Activated CD4-positive, alpha-beta T cell treated with anti-CD3 and anti-CD28 coated beads, Interleukin-2, amount 10 ng/mL, durations not matched to agents 7 days and 5 days (primary cell): ENCODE measurements at places on chromosomes 13 and 19.

DNA sequence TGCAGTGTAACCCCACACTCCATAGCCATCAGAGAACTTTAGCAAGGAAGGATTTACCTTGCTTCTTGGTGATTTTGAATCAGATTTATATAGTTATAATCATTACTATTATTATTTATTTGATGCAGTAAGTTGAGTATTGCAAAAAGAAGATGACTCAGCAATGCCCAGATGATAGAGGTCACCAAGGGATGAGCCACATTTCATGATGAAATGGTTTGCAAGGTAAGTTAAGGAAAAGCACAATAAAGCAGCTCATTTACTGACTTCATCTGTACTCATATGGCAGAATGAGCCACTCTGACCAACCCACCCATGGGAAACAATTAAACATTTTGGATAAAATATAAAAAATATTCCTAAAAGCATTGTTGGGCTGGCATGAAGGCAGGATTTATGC, 59.1 kb downstream of the AKAP11 start:
- no peak for DNase-seq

DNA sequence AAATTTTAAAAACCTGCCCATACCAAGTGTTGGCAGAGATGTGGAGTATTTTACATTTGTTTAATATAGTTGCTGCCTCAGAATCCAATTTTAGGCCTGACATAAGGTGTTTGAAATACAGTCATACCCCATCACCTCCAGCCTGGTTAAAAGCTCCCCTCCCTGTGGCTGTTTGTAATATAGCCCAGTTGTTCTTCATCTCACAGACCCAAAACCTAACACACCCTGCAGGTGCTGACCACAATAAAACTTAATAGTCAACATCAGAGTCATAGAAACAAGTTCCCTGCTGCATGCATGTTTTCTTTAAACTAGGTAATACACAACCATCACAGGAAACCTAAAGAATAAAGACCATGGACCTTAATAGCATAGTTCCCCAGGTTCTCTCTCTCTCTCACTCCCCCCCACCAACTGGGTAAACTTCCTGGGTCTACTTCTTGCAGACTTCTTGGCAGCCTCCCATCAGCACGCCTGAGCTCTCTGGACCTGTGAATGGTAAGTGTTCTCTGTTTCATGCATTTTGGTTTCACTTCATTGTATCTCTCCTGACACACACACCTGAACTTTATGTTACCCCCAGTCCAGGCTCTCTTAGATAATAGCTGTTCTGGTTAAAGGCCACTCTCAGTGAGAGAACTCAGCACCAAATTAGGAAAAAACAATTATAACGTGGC, 1369.9 kb downstream of the EFNB2 start:
- no peak for DNase-seq

GRCh38 chr19:43439032-43439708, 24.5 kb downstream of the TEX101 start:
- DNase-seq = peak; percentile 73

- peak; percentile 84 for DNase-seq
Measured at GRCh38 chr19:37691881-37692504, 27.6 kb downstream of the ZNF607 start.

DNA sequence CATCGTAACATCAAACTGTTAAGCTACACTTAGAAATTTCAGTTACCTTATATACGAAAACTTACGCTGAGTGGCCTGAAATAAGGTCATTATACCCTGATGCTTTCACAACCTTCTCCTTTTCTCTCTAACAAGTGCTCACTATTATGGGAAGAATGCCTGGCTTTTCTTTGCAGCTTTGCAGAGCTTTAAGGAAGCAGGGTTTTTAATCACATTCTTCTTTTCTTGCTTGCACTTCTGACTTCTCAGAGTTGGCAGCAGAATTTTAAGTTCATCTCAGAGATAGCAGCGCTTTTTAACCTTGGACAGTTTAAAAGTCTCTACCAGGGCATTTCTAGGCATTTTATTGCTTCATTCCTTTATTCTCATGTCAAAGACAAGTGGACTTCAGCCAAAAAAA, 285.1 kb downstream of the SPRY2 start:
- DNase-seq = no peak

GRCh38 chr19:34430738-34431625, 2.8 kb downstream of the UBA2 start:
- DNase-seq = peak; percentile 69

- DNase-seq = no peak
Measured at GRCh38 chr13:27905650-27906049, 14.2 kb upstream of the PDX1 start.

DNA sequence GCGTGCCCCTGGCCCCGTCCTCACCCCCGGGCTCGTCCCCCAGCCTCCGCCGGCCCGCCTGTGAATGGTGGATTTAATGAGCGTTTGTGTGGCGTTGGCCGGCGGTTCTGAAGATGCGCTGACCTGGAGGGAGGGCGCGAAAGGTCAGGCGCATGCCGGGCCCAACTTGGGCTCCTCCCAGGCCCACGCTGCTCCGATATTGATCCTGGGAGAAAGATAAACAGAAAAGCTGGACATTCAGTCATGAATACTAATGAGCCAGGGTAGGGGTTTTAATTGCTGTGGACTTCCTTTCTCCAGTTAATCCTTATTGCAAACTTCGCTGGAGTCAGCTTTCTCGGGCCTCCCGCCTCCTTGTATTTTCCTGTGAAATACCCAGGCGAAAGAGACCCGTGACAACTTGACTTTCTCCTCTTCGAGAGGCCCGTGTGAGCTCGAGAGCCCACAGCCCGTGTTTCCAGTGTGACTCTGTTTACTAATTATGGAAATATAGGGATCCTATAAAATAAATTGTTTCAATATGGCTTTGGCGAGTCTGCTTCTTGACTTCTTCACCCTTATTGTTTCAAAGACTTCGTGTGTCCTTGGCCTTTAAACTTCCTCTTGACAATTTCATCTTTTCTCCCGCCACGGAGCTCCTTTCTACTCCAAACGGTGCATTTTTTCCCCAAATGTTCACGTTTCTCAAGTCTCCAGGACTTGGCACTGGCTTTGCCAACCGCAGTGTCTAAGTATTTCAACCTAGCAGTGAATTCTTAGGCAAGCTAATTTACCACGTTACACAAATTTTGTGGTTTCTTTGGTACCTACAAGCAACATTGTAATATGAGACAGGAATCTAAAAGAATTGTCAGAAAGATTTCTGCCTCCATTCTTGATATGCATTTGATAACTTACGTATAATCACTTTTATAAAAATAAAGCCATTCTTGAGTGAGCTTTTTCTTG, 10.5 kb downstream of the ZIC2 start:
- no peak for DNase-seq

DNA sequence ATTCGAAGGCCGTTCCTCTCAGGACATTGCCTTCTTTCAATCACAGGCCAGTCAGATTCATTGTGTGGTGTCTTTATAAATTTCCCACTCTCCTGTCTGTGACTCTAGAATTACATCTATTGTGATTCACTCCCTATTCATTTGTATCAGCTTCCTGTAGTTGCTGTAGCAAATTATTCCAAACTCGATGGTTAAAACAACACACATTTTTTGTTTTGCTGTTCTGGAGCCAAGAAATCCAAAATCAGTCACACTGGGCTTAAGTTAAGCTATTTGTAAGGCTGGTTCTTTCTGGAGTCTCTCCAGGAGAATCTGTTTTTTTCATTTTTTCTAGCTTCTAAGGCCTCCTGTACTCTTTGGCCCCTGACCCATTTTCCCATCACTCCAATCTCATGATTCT, 1487.0 kb upstream of the SLC10A2 start:
- no peak for DNase-seq

GRCh38 chr13:98998831-98999638, 21.2 kb upstream of the DOCK9 start:
- DNase-seq = peak; percentile 30

DNA sequence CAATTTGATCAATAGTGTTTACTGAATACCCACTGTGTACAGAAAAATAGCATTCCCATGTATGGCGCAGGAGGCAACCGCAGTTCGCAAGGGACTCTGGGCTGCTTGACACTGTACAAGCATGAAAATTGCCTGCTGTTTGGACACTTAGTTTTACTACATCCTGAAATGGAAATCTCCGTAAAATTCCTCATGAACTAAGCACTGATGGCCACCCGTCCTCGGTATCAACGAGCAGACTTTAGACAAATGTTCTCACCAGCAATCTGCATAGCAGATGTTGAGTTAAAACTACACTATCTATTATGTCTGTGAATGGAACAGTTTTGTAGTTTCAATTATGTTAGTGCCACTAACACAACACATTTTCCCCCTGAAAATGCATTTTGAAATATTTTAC, 294.7 kb downstream of the DCLK1 start:
- no peak for DNase-seq

GRCh38 chr13:41610404-41610803, 153.1 kb downstream of the RGCC start:
- no peak for DNase-seq

GRCh38 chr13:90156390-90156789, 1191.1 kb upstream of the MIR17HG start:
- no peak for DNase-seq

DNA sequence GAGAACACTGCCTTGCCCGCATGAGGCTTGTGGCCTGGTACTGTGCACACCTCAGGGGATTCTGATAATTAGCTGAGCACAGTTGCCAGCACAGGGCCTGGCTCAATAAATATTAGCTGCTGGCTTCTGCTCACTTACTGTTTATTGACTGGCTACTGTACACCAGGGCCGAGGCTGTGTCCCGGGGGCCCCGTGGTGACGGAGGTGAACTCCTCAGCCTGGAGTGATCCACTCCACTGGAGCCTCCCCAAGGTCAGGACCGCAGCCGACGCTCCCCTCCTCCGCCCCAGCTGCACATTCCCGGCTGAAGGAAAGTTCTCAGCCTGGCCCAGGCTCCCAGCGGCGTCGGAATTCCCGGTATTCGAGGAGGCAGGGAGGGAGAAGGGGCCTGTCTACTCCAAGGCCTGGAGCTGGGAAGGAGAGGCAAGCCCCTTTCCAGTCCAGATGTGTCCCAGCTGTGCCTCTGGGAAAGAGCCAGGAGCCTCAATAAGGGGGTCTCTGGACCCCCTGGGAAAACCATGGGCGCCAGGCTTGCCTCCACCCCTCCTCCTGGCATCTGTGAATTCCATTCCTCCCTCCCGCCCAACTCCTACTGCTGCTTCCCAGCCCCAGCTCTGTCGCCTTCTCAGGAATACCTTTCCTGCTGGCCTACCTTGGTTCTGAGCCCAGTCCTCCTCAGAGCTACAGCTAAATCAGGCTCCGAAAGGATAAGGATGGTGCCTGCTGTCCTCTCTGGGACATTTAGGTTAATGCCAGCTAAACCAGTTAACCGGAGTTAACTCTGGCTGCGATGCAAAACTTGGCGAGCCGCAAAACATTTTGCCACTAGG, 7.3 kb downstream of the RPS16 start:
- no peak for DNase-seq

- no peak for DNase-seq
Measured at GRCh38 chr13:113046883-113047244, 58.7 kb upstream of the F7 start.

GRCh38 chr13:91632086-91632485, 233.7 kb downstream of the GPC5 start:
- no peak for DNase-seq

- DNase-seq = no peak
Measured at GRCh38 chr19:50721441-50722137, 1.6 kb upstream of the CLEC11A start.

GRCh38 chr13:70960841-70961443, 852.7 kb upstream of the KLHL1 start:
- DNase-seq = peak; percentile 9

DNA sequence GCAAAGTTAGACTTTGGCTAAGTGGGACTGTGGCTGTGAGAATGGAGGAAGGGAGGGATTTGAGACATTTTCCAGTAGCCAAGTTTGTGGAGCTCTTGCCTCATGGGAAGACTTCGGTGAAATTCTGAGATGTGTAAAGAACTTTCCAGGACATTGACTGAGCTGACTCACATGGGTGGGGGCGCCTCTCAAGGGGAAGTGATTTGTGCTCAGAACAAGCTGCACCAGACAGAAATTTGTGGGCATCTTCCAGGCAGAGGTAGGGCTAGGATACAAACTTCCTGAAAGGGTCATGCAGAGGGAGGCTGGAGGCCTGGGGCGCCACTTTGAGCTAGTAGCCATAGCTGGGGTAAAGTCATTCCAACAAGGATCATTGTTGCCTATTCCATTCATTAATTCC, 9.8 kb upstream of the SIGLEC10 start:
- no peak for DNase-seq
